ENCODE measurements at places on chromosomes 3 and 15.

- DNase-seq: no peak
Observed at GRCh38 chr3:21457084-21457483, 293.9 kb downstream of the ZNF385D start.

GRCh38 chr3:72633121-72633520 lies 215.1 kb downstream of the SHQ1 start:
- DNase-seq: no peak

- DNase-seq: no peak
Observed at GRCh38 chr3:126816298-126816697, 112.3 kb downstream of the CHCHD6 start.

GRCh38 chr15:36221992-36222391 lies 357.4 kb upstream of the CDIN1 start:
- DNase-seq: no peak

- DNase-seq: peak; percentile 63
Observed at GRCh38 chr3:50299929-50300680, 900 bp upstream of the HYAL3 start.

- DNase-seq: no peak
Observed at GRCh38 chr3:17742880-17743657, 638 bp upstream of the TBC1D5 start.

GRCh38 chr15:68795298-68795848 lies 25.3 kb downstream of the ANP32A start:
- peak; percentile 92 for DNase-seq

DNA sequence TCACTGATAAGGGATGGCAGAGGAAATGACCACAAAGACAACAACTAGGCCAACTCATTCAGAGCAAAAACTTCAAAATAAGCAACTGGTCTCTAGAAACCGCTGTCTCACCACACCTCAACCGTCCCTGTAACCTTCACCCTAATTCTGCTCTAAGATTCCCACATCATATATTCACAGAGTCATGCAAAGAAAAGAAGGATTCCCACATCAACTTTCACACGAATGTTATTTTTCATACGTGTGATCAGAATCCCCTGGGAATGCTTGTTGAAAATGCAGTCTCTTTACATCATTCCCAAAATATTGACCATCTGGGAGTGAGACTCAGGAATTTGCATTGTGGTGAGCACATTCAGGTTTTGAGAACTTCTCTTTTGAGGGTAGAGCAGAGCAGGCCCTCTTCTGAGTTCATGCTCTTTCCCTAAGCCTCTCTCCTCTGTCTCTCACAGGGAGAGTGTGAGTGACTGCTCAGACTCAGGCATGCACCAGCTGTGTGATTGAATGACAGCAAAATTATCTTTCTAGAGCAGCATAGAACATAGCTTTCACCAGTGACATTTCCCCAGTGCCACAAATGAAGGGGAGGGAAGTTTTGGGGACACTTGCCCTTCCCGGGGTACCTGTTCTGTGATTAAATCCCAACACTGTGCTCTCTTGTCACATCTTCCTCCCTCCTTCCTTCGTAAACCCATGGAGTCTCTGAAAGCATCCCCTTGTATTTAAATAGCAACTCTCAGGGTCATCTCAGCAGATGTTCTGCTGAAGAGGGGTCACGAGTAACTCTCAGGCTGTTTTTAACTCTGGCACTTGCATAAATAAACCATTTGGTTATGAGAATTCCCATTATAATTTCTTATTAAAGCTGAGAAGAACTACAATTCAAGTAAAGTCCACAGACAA lies 170.9 kb downstream of the PLCL2 start:
- DNase-seq: no peak

DNA sequence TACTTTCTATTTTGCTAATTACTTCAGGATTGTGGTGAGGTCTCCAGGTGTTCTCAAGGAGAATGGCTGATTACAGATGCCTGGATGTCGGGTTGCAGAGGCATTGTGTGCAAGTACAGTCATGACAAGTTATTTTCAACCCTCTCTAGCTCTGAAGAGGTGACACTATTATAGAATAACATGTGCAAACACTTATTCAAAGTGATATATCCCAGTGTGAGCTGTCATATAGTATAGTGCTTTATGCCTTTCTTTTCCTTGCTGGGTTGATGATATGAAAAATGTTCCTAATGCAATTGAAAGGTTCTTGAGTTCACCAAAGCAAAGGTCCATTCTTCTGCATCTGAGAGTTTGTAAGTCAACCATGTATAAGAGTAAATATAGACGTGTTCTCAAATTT lies 167.2 kb downstream of the SPATA16 start:
- DNase-seq: no peak

DNA sequence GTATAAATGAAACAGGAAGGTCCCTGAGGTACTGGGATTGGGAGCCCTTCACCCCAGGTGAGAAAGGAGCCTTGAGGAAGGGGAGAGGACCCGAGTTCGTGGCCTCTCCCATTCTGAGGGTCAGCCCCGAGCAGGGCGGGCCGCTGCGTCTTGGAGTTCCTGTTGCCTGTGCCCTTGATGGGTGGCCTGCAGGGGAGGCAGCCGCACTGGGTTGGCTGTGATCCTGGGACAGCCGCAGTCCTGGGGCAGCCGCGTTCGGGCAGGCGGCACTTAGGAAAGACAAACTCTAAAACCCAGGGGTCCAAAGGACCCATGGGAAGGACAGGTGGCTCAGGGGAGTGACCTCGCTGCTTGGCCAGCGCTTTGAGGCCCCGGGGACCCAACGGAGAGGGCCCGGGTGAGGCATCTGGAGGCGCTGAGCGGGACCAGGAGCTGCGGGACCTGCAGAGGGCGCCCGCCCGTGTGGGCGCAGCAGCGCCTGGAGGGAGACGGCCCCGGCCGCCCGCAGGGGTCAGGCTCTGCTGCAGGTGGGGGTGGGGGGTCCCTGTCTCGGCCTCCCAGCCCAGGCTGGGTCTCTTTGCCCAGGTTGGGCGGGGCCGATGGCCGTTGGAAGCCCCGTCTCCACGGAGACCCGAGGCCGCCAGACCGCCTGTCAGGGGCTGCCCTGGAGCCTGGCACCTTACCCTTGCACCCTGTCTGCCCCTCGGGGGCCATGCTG lies 65.1 kb downstream of the HMCES start:
- DNase-seq: peak; percentile 51

- no peak for DNase-seq
Observed at GRCh38 chr3:173739726-173740125, 342.2 kb downstream of the NLGN1 start.

- no peak for DNase-seq
Observed at GRCh38 chr3:11116336-11117059, 37.8 kb upstream of the HRH1 start.

- no peak for DNase-seq
Observed at GRCh38 chr15:50134524-50135024, 15.5 kb upstream of the ATP8B4 start.

DNA sequence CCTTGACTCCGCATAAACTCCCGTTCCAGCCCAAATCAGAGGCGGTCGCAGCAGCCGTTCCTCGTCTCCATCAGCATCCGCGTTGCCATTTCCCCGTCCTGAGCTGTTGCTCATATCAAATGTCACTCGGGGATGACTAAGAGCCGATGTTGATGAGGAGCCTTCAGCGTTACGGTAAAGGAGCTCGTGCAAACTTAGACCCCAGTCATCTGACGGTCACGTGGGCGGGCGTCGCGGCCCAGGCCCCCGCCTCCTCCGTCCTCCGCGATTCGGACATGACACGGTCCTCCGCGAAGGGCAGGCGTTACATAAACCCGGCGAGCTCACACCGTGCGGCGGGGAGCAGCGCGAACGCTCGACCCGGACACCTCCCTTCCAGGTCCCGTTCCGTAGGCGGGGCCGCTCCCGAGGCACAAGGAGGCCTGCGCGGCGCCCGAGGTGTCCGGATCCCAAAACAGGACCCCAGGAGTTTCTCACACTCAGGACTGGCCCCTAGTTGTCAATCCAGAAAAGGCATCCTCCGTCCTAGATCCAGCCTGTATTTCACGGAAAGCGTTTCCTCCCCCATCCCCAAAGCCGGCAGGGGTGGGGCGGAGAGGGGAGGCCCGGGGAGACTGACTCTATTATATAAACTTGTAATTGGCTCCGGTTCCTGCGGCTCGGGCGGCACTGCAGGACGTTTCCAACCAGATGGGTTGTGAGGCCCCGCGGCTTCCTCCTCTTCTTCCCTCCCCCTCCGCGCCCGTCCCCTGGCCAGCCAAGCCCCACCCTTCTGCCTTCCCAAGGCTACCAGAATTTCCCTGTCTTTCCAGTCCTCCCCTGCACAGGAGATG lies 100.0 kb upstream of the IGF1R start:
- DNase-seq: peak; percentile 89

Data from femur (tissue), 1 donor.